ENCODE measurements at places on chromosomes 2 and 18.

DNA sequence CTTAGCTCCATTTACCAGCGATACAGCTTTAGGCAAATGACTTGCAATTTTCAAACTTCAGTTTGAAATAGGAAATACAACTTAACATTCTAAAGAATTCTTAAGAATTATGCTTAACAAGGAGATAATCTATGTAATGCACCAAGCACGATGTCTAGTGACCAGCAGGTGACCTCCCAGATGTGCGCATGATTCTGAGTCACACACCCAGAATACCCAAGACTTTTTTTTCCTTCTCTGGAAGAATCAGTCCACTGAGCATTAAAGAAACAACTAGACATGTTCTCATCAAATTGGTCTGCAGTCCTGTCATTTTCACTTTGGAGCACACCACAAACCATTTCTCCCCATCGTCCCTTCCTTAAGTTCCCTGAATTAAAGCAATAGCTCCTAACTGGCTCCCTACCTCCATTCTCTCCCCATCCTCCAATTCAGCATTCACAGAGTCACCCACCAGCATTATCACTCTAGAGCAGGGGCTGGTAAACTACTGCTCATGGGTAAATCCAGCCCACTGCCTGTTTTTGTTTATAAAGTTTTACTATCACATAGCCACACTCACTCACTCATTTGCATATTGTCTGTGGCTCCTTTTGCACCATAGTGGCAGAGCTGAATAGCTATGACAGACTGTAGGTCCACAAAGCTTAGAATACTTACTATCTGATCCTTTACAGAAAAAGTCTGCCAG, 13.2 kb downstream of the EVA1A start:
- DNase-seq = no peak

- no peak for DNase-seq
Measured at GRCh38 chr2:64992990-64993389, 3.8 kb downstream of the SLC1A4 start.

GRCh38 chr2:111663471-111664274, 220.3 kb downstream of the ANAPC1 start:
- no peak for DNase-seq

DNA sequence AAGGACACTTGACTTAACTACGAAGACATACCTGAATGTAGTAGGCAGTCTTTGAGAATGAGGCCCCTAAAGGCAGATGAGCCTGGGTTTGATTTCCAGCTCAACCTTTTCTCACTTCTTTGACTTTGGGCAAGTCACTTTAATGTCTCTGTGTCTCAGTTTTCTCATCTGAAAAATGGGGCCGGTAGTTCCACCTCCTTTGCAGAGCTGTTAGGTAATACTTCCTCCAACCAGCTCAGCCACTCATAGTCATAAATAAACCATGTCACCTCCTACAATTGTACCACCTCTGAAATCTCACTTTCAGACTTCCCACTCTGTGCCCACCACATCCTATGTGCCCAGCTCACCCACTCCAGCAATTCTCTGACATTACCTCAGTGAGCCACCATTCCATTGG, 10.4 kb downstream of the ARHGAP25 start:
- DNase-seq = no peak

DNA sequence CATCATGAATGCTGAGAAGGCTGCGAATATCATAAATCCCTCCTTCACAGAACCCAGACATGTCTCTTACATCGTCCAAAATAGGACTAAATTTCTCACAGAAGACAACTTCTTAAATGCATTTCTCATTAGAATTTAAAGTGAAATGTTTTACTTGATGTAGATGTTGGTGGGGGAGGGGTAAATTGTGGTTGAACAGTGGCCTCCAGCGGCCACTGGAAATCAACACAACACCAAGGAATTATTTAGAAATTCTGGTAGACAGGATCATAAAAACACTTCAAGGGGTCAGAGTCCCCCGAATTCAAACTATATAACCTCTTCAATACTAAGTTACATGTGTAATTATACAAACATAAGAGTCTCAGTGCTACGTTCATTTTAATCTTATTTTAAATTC, 135.9 kb downstream of the ABCA12 start:
- DNase-seq = no peak

- no peak for DNase-seq
Measured at GRCh38 chr2:68935471-68935870, 17.2 kb downstream of the GKN2 start.

GRCh38 chr2:132741754-132742153, 71.7 kb upstream of the LYPD1 start:
- no peak for DNase-seq

GRCh38 chr2:224009605-224010315, 29.3 kb downstream of the SERPINE2 start:
- DNase-seq = no peak

- DNase-seq = no peak
Measured at GRCh38 chr18:59744271-59744721, 47.1 kb upstream of the CCBE1 start.

- DNase-seq = no peak
Measured at GRCh38 chr2:112597537-112598322, 13.3 kb downstream of the CHCHD5 start.

GRCh38 chr2:159432610-159433009, 146.1 kb upstream of the WDSUB1 start:
- DNase-seq = no peak

DNA sequence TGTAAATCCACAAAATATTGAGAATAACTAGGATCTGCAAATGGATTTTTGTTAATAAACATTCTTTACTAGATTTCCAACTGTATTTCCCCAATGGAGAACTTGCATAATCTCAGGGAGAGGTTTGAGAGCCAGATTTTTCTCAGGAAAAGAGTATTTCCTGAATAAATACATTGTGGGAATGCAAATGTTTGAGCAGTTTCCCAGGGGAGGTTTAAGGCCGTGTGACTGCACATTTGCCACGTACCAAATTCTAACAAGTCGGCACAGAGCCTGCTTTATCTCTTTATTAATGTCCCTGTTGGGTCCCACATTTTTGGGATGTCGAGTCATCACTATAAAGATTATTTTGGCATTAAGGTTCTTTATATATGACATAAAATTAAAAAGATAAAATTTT, 27.0 kb downstream of the TFPI start:
- DNase-seq = no peak

GRCh38 chr18:80143881-80144280, 34.8 kb downstream of the ADNP2 start:
- no peak for DNase-seq

GRCh38 chr2:45332567-45332966, 278.5 kb downstream of the SRBD1 start:
- no peak for DNase-seq

GRCh38 chr2:162333968-162334367, 10.0 kb upstream of the GCA start:
- no peak for DNase-seq

GRCh38 chr2:142791335-142791734, 86.1 kb upstream of the KYNU start:
- no peak for DNase-seq

GRCh38 chr18:56257205-56257604, 381.2 kb downstream of the TXNL1 start:
- DNase-seq = no peak

- no peak for DNase-seq
Measured at GRCh38 chr2:70511971-70512729, 41.5 kb downstream of the TGFA start.

DNA sequence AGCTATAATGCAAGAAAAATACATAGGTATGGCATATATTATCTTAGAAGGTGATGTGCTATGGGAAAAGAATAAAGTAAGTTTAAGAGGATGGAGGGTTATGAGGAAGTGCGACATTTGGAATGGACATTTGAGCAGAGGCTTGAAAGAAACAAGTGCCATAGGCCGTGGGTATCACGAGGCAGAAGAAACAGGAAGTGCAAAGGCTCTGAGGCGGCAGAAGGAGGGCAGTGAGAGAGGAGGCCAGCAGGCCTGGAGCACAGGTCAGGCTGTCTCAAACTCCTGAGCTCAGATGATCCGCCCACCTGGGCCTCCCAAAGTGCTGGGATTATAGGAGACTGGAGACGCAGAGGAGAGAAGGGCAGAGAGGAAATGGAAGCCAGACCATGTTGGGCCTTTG, 40.7 kb upstream of the EPHA4 start:
- no peak for DNase-seq

GRCh38 chr2:151029406-151030157, 232.1 kb downstream of the RBM43 start:
- DNase-seq = no peak

- no peak for DNase-seq
Measured at GRCh38 chr2:83596592-83597282, 862.3 kb downstream of the SUCLG1 start.

DNA sequence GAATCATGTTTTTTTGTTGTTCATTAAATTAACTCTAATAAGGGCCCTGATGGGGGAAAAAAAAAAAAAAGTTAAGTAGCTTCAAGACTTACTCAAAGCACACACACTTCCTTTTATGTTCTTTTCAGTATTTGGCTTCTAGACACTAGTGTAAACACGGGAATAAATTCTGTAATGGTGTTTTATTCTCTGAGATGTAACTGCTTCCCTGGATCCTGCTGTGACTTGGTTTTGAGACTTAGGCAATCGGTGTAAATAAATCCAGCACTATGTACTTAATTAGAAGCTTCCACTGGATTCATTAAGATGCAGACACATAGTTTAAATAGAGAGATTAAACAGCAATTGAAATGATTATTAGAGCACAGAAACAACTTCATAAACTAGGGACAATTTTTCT, 26.1 kb upstream of the AP1S3 start:
- no peak for DNase-seq

DNA sequence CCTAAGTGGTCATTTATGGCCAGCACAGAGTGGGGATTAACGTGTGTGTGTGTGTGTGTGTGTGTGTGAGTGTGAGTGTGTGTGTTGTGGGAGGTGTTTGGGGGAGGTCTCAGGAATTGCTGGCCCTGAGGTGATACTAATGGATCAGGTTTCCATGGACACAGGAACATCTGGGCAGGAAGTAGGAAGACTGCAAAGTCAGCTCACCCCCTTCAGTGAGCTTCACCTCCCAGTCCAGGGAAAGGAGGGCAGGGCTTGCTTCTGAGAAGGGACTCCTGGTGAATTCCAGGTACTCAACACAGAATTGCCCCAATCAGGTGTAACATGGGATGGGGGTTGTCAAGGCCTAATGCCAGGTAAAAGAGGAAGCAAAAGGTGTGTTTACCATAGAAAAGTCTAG, 30.3 kb upstream of the IL1R1 start:
- DNase-seq = no peak

GRCh38 chr2:2698182-2699120, 367.4 kb upstream of the MYT1L start:
- DNase-seq = no peak

GRCh38 chr2:217054791-217055190, 194.9 kb upstream of the TNP1 start:
- no peak for DNase-seq

Measured in effector memory CD8-positive, alpha-beta T cell (primary cell).